ENCODE measurements at places on chromosomes 12 and 14. TPM values are rescaled to one million over a fixed set of nuclear protein-coding genes. Genes with fewer than 3 reads are reported as not detected.
A peak's percentile ranks its signal among the peaks of the same experiment; 100 is the strongest.

The TPPP2 gene
- total RNA-seq = not detected

DNA sequence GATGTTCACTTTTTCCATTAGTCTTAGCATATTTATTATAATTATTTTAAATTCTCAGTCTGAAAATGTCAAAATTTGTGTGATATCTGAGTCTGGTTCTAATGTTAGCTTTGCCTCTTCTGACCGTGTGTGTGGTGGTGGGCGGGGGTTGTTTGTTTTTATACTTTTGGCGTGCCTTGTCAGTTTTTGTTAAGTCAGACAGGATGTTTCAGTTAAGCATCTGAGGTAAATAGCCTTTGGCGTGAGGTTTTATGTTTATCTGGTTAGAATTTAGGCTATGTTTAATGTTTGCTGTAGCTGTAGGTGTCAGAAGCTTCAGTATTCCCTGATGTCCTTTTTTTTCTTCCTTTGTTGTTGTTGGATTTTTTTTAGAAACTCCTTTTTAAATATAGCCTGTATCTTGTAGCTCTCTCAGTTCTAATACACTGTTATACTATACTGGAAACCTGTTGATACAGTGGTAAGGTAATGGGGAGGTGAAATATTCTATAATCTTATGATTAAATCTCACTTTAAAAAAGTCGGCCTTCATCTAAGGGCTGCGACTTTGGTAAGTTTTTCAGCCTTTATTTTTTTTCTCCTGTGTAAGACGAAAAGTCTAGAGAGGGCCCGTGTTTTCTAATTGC lies 111.6 kb downstream of the SCAF11 start:
- peaks cover 3% of the 10 kb centered on the region for H3K36me3 ChIP-seq
- H3K4me1 ChIP-seq = no peaks in the 10 kb centered on the region
- DNase-seq = no peak
- no peaks in the 10 kb centered on the region for H3K27me3 ChIP-seq
- H3K4me3 ChIP-seq = no peak overlapping the region

DNA sequence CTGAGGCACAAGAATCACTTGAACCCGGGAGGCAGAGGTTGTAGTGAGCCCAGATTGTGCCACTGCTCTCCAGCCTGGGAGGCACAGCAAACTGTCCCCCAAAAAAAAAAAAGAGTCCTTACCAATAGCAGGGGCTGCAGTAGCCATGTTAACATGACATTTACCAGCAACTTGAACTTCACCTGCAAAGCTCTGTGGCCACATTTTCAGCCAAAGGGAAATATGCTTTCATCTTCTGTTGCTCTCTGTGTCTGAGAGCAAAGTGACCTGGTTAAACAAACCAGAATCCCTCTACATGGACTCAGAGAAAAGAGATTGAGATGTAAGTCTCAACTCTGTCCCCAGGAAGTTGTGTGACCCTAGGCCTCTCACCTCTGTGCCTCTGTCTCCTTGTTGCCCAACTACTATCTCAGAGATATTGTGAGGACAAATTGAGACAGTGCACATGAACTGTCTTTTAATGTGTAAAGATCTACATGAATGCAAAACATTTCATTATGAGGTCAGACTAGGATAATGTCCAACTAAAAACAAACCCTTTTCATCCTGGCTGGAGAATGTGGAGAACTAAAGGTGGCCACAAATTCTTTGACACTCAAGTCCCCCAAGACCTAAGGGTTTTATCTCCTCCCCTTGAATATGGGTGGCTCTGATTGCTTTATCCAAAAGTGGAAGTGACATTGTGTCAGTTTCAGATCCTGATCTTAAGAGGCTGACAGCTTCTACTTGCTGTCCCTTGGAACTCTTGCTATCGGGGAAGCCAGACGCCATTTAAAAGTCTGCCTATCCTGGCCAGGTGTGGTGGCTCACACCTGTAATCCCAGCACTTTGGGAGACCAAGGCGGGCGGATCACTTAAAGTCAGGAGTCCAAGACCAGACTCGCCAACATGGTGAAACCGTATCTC lies 24.7 kb upstream of the P2RX4 start:
- DNase-seq = no peak
- H3K36me3 ChIP-seq = no peaks in the 10 kb centered on the region
- peaks cover 10% of the 10 kb centered on the region for H3K4me1 ChIP-seq
- no peak overlapping the region for H3K4me3 ChIP-seq
- H3K27ac ChIP-seq = no peak overlapping the region

DNA sequence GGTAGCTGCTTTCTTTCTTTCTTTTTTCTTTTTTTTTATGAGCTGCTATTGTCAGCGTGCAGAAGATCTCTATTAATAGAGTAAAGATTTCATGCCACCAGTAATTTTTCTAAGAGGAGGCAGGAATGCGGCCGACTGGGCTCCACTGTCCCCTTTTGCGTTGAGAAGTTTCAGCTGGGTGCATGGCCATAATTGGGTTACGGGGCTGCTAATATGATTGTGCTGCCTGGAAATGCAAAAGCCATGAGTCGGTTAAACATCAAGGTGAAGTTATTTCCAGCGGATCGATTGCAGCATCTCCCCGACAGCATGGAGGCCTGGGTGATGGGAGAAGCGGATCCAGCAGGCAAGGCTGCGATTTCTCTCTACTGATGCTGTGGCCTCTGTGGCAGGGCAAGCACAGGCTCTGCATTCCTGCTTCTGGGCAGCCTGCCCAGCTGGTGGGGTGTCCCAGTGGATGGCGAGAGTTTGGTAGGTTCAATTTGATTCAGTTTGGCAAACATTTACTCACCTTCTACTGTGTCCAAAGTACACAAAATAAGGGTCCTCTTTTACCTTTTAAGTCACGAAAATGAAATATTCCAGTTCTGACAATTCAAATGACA lies 54.4 kb upstream of the PRMT8 start:
- no peak overlapping the region for H3K27ac ChIP-seq
- H3K36me3 ChIP-seq = no peaks in the 10 kb centered on the region
- H3K27me3 ChIP-seq = peaks cover 3% of the 10 kb centered on the region
- H3K4me3 ChIP-seq = no peak overlapping the region

DNA sequence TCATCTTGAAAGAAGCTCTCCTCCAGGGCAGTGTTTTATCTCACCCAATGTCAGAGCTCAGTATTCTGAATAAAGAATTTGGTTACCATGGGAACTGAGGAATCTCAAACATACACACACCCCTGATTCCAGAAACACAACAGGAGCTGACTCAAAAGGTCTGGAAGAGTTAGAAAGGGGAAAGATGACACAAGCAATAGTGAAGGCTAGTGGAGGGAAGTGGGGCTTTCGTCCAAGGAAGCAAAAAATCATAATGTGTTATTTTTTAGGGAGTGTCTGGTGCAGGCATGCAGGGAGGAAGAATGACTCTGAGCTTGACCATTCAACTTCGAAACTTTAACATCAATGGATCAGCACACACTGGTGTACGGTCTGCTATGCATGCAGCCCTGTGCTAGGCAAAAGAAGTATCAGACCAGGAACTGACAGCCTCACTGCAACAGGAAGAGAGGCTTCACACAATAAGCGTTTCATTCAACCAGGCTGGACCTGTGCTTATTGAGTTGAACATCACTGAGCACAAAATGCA lies 20.3 kb downstream of the HEBP1 start:
- no peaks in the 10 kb centered on the region for H3K36me3 ChIP-seq
- H3K4me1 ChIP-seq = peaks cover 38% of the 10 kb centered on the region
- peak overlapping the region; percentile 94 for H3K27ac ChIP-seq
- peak; percentile 96 for DNase-seq
- H3K4me3 ChIP-seq = peak overlapping the region; percentile 1
- no peaks in the 10 kb centered on the region for H3K27me3 ChIP-seq

The LUM gene
- 128 TPM for total RNA-seq

DNA sequence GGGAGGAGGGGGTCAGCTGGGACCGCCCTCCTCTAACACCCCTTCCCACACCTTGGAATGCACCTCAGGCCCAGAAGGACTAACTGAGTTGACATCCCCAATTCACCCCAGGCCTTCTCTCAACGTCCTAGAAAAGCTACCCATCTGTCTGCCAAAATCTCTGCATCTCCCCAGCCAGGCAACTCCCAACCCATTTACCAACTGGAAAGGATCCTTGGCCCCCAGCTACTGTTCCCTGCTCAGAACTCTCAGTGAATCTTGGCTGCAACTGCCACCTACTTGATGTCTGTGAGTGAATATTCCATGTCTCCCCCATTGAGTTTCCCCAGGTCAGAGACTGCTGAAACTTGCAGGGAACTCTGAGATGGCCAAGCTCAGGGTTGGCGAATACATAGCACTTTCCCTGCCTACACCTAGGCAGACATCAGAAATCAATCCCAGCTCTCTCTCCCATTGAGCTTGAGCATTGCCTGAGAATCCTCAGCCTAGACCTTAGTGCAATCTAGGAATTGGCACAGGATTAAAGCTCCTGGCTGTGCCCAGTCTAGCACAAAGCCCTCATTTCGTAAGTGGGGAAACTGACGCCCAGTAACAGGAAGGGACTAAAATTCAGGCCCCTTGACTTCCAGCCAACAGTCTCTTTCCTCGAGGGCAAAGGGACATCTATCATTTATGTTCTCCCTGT lies 71.9 kb upstream of the NCOR2 start:
- H3K4me1 ChIP-seq = peaks cover 9% of the 10 kb centered on the region
- no peak overlapping the region for H3K27ac ChIP-seq
- H3K27me3 ChIP-seq = no peaks in the 10 kb centered on the region
- no peaks in the 10 kb centered on the region for H3K36me3 ChIP-seq
- H3K4me3 ChIP-seq = no peak overlapping the region
- DNase-seq = no peak
